ENCODE measurements at places on chromosomes 2 and 18. TPM values are rescaled to one million over a fixed set of nuclear protein-coding genes. Genes with fewer than 3 reads are reported as not detected.

DNA sequence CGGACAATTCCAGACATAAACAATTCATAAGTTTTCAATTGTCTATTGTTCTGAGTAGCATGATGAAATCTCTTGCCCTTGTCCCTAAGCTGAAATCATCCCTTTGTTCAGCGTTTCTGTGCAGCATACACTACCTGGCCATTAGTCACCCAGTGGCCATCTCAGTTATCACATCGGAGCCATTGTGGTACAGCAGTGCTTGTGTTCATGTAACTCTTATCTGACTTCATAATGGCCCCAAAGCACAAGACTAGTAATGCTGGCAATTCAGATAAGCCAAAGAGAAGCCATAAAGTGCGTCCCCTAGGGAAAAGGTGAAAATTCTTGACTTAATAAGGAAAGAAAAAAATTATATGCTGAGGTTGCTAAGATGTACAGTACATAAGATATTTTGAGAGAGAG is 127.2 kb downstream of the FHOD3 start:
- no peak for DNase-seq

GRCh38 chr2:133838642-133839365 is 270.5 kb upstream of the NCKAP5 start:
- no peak for DNase-seq

NPHP1 gene
- total RNA-seq, result 2.0 TPM

- DNase-seq, result peak; percentile 65
Measured at GRCh38 chr2:231701456-231702373, 6.6 kb upstream of the PTMA start.

- DNase-seq, result no peak
Measured at GRCh38 chr18:44945888-44946401, 265.3 kb downstream of the SETBP1 start.

GRCh38 chr2:48203668-48204067 is 297.4 kb upstream of the FBXO11 start:
- DNase-seq, result no peak

DNA sequence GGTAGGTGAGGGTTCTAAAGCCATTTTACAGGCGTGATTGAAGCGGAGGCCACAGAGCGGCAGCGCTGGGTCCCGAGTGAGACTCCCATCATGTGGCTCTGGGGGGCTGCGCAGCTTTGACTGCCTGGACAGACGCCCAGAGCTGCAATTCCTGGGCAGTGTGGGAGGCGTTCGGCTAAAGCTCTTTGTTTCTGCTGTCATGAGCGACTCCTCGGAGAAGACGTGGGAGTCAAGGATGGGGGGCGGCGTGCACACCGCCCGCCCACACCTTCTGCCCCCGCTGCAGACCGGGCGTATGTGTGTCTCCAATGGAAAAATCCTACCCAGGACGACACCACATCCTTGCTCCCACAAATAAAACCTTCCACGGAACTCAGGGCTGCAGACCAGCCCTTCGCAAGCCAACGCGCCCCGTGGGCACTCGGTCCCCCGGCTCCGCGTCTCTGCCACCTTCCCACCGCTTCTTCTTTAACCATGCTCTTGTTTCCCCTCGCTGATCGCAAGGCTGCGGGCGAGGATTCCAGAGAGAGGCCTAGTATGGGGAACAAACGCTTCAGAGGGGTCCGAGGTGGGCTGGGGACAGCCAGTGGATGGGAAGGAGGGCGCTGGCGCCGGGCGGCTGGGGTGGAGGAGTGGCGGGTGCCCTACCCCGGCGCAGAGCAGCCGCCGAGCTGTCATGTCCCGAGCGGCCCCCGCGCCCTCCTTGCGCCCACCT is 680 bp upstream of the LBH start:
- no peak for DNase-seq

TSPYL6 gene
- total RNA-seq, result not detected

HOXD3 gene
- total RNA-seq, result 5.2 TPM

DNA sequence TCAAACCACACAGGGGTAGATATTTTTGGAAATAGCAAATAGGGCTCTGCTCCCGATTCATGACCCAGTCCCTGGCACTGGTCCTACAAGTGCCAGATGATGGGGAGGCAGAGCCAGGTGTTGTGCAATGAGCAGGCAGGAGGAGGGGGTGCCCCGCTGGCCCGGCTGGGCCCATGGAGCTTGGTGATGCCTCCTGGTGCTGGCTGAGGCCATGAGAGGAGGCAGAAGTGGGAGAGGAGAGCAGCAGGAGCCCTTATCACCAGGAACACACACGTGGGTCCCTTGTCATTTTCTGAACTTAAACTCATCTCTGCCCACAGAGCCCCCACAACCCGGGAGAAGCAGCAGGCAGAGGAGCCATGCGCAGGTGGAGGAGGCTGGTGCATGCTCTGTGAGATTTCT is 90.5 kb upstream of the MAPK4 start:
- DNase-seq, result no peak

DNA sequence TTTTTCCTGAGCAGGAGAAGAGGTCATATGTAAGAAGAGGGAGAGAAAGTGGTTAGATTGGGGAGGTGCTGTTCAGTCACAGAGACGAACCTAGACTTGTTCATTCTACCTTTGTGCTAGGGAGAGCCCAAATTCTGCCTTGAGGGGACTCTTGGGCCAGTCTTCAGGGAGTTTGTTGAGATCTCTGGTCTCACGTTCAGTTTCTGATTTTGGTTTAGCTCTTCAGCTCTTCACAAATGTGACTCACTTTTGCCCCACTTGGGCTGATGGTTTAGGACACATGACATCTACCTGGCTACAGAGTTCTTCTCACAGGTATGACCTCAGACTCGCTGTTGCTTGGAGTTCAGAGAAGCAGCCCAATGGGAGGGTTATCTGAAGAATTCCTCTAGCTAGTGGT is 49.2 kb upstream of the DARS1 start:
- no peak for DNase-seq

PLCD4 gene
- total RNA-seq, result 0.51 TPM

GRCh38 chr18:74963820-74964446 is 245.0 kb downstream of the PTGR3 start:
- DNase-seq, result peak; percentile 67

DNA sequence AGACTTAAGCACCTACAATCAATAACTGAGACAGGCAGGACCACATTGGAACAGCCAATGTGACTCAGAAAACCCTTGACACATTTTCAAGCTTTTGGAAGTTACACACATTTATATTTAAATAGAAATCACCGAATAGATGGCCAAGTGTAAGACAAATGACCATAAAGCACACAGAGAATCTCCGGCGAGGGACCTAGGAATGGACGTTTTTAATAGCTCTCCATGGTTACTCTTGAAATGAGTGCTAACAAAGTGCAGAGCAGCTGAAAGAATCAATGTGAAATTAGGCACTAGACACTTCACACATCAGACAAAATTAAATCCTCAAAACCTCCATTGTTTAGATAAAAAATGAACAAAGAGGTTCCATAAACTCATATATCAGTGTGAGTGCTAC is 376.9 kb downstream of the DLGAP1 start:
- no peak for DNase-seq

EMILIN1 gene
- total RNA-seq, result 229 TPM

GRCh38 chr18:48256848-48257247 is 152.3 kb downstream of the ZBTB7C start:
- DNase-seq, result no peak

SCTR gene
- not detected for total RNA-seq

- no peak for DNase-seq
Measured at GRCh38 chr2:85698880-85699254, 4.7 kb downstream of the GNLY start.

UGT1A4 gene
- total RNA-seq, result not detected

DNA sequence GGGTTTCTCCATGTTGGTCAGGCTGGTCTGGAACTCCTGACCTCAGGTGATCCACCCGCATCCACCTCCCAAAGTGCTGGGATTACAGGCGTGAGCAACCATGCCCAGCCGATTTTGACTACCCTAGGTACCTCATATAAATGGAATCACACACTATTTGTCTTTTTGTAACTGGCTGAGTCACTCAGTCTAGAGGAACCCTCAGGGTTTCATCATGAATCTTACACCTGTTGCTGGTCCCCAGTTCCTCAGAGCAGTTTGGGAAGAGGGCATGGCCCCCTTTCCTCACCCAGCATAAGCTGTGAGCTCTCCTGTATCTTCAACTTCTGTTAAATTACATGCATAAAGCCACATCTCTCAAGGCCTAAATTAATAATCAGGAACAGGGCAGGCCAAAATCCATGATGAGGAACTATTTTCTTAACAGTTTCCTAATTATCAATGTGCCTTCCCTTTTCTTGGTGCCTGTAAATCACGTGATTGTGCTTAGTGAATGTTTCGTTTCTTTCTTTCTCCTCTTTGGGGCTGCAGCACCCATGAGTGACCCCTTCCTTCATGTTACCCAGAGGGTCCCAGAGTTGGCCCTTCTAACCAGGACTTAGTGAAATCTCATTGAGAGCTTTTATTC is 20.9 kb downstream of the DYSF start:
- no peak for DNase-seq

DNA sequence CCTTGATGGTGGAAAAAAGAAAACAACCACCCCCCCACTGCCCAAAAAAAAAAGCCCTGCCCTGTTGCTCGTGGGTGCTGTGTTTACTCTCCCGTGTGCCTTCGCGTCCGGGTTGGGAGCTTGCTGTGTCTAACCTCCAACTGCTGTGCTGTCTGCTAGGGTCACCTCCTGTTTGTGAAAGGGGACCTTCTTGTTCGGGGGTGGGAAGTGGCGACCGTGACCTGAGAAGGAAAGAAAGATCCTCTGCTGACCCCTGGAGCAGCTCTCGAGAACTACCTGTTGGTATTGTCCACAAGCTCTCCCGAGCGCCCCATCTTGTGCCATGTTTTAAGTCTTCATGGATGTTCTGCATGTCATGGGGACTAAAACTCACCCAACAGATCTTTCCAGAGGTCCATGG is 28.0 kb downstream of the MAL start:
- no peak for DNase-seq

UGT1A7 gene
- not detected for total RNA-seq

DNA sequence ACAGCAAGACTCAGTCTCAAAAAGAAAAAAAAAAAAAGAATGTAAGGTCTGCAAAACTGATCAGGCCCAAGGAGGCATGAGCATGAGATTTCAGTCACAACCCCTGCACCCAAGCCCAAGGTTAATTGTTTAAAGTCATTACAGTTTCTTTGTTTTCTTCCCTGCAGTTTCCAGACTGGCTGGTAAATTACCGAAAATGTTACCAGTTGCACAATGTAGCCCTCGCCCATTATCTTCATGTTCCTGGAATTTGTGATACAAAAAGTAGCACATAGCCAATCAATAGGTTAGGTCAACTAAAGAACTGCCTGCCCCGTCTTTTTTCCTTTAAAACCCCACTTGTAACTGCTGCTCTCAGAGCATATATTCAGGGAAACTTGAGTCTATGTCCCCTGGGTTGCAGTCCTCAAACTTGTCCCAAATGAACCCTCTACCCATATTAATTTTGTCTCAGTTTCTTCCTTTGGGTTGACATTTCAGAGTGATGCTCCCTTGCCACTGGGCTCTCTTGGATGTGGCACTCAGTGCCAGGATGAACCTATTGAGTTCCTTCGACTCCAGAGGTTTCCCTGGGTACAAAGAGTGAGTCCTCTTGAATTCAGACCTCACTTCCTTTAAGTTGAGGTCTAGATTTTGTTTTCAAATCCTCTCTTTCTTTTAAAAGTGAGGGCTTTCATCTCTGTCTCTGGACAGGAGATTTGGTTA is 216.2 kb upstream of the HS6ST1 start:
- DNase-seq, result no peak

- peak; percentile 67 for DNase-seq
Measured at GRCh38 chr2:56132138-56132537, 51.7 kb upstream of the CCDC85A start.

SKA1 gene
- 5.6 TPM for total RNA-seq

- DNase-seq, result no peak
Measured at GRCh38 chr2:202015471-202015870, 18.2 kb upstream of the FZD7 start.

RAD51AP2 gene
- total RNA-seq, result not detected

DNA sequence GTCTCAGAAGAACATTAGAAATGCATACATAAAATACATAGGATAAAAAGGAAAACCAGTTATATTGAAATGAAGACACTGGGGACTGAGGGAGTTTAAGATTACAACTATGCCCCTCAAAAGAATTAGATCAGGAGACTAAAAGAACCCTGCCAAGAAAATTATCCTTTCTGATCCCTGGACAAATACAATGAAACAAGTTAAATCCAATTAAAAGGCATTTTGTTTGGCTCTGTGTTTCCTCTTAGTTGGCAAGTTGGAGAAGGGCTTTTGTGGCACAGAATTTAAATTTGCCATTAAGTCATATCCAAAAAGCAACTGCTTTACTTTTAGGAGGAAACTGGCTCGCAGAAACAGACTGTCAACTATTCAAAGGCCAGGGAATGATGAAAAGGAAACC is 99.1 kb upstream of the CD302 start:
- DNase-seq, result no peak

DNA sequence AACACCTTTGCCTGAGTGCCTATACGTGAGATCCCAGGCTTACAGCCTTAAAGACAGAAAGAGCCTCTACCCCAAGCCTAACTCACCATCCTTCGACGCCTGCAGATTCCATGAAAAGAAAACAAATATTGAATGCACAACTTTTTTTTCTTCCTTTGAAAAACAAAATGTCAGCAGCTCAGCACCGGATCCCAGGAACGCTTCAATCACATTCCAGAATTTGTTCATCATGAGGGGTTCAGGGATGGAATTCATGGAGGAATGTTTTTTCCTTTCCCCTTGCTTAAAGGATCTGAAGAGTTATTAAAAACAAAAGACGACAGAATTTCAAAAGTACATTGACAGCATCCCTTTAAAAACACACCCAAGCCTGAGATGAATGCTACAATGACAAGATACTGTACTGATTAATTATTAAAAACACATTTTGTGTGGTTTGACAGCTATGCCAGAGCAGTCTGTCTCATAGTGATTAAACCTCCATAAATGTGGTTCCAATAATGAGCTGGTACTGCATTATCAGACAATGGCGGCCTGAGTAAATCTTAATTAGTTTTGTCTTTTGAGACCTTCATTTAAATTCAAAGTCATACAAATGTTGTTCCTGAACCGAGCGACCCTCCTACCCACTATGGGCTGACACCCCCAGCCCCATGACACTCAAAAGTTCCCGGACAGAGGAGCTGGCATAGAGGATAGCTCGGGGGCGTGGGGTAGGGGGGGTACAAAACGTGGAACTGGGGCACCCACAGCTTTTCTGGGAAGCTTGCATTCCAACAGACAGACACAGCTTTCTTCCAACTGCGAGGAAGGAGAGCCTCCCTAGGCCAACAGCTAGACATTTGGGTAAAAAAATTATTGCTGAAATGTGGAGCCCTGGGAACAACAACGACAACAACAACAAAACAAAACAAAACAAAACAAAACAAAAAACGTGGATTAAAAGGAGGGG is 227.5 kb downstream of the TTC32 start:
- peak; percentile 62 for DNase-seq

- peak; percentile 82 for DNase-seq
Measured at GRCh38 chr2:166234112-166234846, 106.5 kb upstream of the SCN1A start.

- DNase-seq, result no peak
Measured at GRCh38 chr2:204357286-204357685, 188.0 kb upstream of the PARD3B start.

- DNase-seq, result peak; percentile 66
Measured at GRCh38 chr2:56299171-56299691, 115.4 kb downstream of the CCDC85A start.

All from GM23248 (cell line).